ENCODE measurements at places on chromosomes 1 and 21. TPM values are rescaled to one million over a fixed set of nuclear protein-coding genes. Genes with fewer than 3 reads are reported as not detected.

NTNG1 gene
- 14.7 TPM for total RNA-seq

KCNQ4 gene
- total RNA-seq, result not detected

AVPR1B gene
- not detected for total RNA-seq

RAB25 gene
- not detected for total RNA-seq

SLFNL1 gene
- total RNA-seq, result not detected

AQP10 gene
- not detected for total RNA-seq

NUP133 gene
- total RNA-seq, result 26.6 TPM

MAN1C1 gene
- 0.51 TPM for total RNA-seq

DNA sequence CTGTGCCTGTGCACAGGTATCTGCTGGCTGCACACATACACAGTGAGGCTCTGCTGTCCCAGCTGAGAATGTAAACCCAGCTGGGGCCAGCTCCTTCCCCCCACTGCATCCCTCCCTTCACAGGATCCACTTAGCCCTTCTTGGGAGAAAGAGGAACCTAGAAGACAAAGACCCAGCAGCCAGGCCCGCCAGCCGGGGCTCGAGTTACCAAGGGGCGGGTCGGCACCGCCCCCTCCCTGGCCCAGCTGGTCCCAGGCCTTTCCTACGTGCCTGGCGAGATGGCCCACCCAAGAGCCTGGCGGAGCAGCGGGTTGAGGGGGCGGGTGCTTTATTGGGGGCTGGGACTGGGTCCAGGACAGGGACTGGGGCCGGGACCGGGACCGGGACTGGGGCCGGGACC lies 2.1 kb downstream of the SH3BGRL3 start:
- H3K36me3 ChIP-seq, result 0 out of 2 replicates have a peak, but pooled peaks cover 8% of the 10 kb centered on the region
- no peaks in the 10 kb centered on the region for H3K27me3 ChIP-seq
- H3K4me3 ChIP-seq, result peak overlapping the region; percentile 85

DNA sequence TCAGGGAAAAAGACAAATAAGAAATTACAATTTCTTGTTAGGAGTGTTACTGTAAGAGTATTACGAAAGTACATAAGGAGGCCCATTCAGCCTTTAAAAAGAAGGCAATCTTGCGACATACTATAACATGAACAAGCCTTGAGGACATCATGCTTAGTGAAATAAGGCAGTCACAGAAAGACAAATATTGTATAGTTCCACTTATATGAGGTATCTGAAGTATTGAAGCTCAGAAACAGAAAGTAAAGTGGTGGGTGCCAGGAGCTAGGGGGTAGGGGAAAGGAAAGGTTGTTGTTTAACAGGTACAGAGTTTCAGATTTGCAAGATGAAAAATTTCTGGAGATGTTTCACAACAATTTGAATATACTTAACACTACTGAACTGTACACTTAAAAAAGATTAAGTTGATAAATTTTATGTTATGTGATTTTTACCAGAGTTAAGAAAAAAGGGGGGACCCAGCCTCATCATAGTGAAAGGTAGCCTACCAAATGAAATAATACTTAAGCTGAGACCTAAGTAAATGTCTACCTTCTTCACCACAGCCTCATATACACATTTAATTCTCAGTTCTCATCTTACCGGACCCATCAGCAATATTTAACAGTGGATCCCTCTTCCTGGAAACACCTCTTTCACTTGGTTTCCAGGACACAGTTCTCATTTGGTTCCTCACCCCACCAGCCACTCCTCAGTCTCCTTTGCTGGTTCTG lies 19.5 kb downstream of the USP24 start:
- H3K36me3 ChIP-seq, result no peaks in the 10 kb centered on the region
- no peak overlapping the region for H3K4me3 ChIP-seq
- H3K27ac ChIP-seq, result peak overlapping the region; percentile 10
- peaks cover 14% of the 10 kb centered on the region for H3K4me1 ChIP-seq
- peak; percentile 69 for DNase-seq

DNA sequence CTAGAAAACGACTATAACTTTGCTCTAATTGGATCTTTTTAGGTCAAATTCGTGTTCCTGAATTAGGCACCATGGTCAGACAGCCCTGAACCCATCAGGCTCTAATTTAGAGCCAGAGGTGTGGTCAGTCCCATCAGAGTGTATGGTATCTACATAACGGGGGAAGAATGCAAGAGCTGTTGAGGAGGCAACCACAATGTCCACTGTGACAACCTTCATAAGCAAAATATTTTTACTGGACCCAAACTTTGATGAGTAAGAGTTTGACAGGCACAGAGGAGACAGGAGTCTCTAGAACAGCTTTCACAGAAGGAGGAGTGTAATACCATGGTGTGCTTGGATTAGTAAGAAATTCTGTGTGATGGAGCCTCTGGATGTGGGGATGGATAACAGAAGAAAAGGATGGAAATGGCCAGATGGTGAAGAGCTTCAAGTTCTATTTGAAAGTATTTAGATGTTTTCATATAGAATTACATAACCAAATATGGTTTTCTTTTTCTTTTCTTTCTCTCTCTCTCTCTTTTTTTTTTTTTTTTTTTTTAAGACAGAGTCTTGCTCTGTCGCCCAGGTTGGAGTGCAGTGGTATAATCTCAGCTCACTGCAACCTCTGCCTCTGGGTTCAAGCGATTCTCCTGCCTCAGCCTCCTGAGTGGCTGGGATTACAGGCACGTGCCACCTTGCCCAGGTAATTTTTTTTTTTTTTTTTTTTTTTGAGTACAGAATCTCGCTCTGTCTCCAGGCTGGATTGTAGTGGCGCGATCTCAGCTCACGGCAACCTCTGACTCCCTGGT lies 24.9 kb downstream of the UBE2U start:
- peak; percentile 70 for DNase-seq
- 0 out of 2 replicates have a peak overlapping the region, but pooled peaks have one; percentile 14 for H3K27ac ChIP-seq
- H3K4me1 ChIP-seq, result peaks cover 20% of the 10 kb centered on the region
- no peaks in the 10 kb centered on the region for H3K27me3 ChIP-seq
- H3K4me3 ChIP-seq, result no peak overlapping the region

GRCh38 chr1:44911026-44911425 lies 68.0 kb upstream of the PTCH2 start:
- H3K27me3 ChIP-seq, result no peaks in the 10 kb centered on the region
- H3K27ac ChIP-seq, result no peak overlapping the region
- no peak for DNase-seq
- no peaks in the 10 kb centered on the region for H3K4me1 ChIP-seq
- no peaks in the 10 kb centered on the region for H3K36me3 ChIP-seq
- H3K4me3 ChIP-seq, result no peak overlapping the region

- peak overlapping the region; percentile 67 for H3K4me3 ChIP-seq
- H3K27me3 ChIP-seq, result no peaks in the 10 kb centered on the region
- H3K4me1 ChIP-seq, result peaks cover 20% of the 10 kb centered on the region
- H3K36me3 ChIP-seq, result no peaks in the 10 kb centered on the region
- H3K27ac ChIP-seq, result peak overlapping the region; percentile 82
Observed at GRCh38 chr1:67618285-67619018, 66.5 kb upstream of the GADD45A start.

- no peaks in the 10 kb centered on the region for H3K27me3 ChIP-seq
- H3K4me1 ChIP-seq, result peaks cover 41% of the 10 kb centered on the region
- DNase-seq, result no peak
Observed at GRCh38 chr1:41623736-41624135, 139.3 kb upstream of the EDN2 start.

DNA sequence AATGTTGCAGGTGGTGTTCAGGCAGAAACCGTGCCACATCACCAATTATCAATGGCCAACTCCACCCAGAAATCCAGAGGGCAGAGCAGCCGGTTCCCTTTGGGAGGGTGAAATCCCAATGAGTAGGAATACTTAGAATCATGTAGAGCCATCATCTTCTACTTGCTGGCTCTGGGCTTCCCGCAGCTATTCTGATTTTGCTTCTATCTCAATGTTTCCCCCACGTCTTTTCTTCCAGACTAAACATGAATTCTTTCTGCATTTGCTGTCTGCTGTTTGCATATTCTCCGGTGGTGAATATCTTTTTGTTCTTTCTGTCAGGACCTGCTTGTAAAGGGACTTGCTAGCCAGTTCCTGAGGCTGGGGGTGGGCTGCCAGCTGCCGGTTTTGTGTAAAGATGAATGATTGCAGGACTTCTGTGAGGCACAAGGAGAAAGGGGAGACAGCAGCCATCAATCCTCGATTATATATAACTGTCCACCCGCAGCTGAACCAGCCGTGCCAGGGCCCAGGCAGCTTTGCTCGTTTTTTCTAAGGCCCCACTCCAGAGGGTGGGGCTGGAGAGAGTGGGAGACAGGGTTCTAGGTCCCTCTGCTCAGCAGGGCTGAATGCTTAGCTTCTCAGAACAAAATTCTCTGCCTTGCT lies 33.2 kb downstream of the PRAMEF20 start:
- no peak overlapping the region for H3K4me3 ChIP-seq
- H3K27me3 ChIP-seq, result no peaks in the 10 kb centered on the region
- no peak overlapping the region for H3K27ac ChIP-seq
- H3K4me1 ChIP-seq, result no peaks in the 10 kb centered on the region
- no peaks in the 10 kb centered on the region for H3K36me3 ChIP-seq
- no peak for DNase-seq

DNA sequence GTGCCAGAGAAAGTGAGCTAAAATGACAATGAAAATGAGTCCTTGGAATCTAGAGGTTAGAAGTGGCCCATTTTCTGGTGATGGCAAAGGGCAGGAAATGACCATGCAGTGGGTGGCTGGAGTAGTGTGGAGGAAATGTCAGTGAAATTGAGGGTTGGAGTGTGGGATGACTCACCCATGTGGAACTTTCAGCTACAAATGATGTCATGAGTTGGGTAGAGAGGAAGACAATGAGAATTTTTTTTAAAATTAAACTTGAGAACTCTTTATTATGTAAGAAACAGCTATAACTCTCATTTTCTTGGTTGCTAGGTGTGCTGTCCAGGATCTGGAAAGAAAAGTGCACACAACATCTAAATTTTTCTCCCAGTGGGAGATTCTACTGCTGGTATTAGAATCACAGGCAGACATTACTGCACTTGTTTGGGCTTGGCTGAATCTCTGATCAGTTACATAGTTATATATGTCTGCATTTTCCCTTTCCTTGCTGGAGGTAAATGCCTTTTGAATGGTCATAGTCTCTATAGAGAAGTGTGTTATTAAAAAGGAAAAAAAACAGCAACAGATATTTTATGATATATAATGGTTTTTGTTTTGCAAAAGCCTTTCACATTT lies 56.8 kb upstream of the GNG12 start:
- H3K36me3 ChIP-seq, result no peaks in the 10 kb centered on the region
- peaks cover 26% of the 10 kb centered on the region for H3K4me1 ChIP-seq
- DNase-seq, result peak; percentile 92
- peak overlapping the region; percentile 58 for H3K27ac ChIP-seq

DNA sequence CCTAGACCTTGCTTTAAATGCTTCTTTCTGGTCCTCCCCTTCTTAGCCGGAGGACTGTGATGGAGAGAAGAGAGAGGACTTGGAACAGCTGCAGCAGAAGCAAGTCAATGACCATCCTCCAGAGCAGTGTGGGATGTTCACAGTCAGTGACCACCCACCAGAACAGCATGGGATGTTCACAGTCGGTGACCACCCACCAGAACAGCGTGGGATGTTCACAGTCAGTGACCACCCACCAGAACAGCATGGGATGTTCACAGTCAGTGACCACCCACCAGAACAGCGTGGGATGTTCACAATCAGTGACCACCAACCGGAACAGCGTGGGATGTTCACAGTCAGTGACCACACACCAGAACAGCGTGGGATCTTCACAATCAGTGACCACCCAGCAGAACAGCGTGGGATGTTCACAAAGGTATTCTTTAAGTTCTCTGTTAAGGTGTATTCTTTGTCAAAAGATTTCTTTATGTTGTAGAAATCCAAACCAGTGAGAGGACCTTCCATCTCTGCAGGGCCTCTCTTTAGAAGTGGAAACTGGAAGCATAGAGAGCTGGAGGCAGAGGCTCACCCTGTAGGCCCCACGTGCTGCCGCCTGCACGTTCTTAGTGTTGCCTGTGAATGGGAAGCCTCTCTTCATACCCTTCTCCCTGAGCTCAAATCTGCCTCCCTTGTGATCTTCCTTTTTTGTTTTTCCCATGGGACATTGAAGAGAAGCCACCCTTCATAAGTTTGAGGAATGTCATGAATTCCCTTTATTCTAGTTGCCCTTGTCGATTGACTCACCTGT lies 10.6 kb downstream of the PCNT start:
- no peaks in the 10 kb centered on the region for H3K27me3 ChIP-seq
- peaks cover 36% of the 10 kb centered on the region for H3K36me3 ChIP-seq
- peaks cover 16% of the 10 kb centered on the region for H3K4me1 ChIP-seq
- no peak overlapping the region for H3K27ac ChIP-seq
- H3K4me3 ChIP-seq, result no peak overlapping the region
- no peak for DNase-seq

GRCh38 chr1:117783606-117784396 lies 145.6 kb downstream of the GDAP2 start:
- H3K4me3 ChIP-seq, result no peak overlapping the region
- no peak overlapping the region for H3K27ac ChIP-seq
- no peak for DNase-seq
- H3K4me1 ChIP-seq, result no peaks in the 10 kb centered on the region
- H3K27me3 ChIP-seq, result no peaks in the 10 kb centered on the region

DNA sequence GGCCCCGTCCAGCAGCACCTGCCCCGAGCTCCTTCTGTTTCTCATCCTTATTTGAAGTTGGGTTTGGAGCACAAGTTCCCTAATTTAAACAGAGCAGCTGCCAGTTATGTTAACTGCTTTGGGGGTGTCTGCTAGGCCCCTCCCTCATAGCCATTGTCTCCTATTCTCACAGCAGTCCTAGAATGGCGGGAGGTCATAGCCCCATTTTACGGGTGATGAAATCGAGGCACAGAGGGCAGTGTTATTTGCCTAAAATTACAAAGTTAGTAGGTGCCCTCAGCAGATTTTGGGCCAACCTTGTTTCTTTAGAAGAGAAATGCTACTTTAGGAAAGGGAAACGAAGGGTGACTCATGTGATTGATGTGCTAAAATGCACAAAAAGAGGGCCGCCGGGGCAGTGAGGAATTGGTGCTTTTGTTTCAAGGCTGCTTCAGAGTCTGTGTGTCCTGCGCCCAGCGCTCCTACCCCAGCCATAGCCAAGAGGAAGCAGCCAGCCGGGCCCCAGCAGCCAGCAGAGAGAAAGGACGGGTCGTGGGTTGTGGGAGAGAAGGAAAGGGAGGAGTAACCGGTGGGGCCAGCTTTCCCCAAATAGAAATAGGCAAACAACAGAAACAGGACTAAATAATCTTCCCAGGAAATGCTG lies 13.0 kb downstream of the VANGL1 start:
- H3K4me3 ChIP-seq, result no peak overlapping the region
- DNase-seq, result no peak
- no peaks in the 10 kb centered on the region for H3K27me3 ChIP-seq
- H3K36me3 ChIP-seq, result no peaks in the 10 kb centered on the region
- no peaks in the 10 kb centered on the region for H3K4me1 ChIP-seq

- H3K4me1 ChIP-seq, result peaks cover 25% of the 10 kb centered on the region
- no peak overlapping the region for H3K4me3 ChIP-seq
- H3K27ac ChIP-seq, result no peak overlapping the region
- H3K27me3 ChIP-seq, result no peaks in the 10 kb centered on the region
Observed at GRCh38 chr1:185309566-185309965, 7.5 kb downstream of the IVNS1ABP start.

DNA sequence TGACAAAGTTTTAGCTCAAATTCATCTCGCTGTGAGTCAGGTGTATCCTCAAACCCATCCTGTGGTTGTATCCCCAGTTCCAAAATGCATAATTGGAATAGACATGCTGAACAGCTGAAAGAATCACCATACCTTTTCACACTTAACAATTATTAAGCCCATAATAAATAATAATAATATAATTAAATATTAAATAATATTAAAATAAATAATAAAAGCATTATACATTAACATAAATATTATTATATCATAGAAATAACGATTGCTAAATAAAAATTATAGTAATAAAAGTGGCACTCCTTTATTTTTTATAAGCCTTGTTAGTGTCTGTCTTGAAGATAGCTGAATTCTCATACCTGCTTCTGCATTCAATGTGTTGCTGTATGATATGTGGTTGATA lies 257.5 kb upstream of the B3GALT2 start:
- no peaks in the 10 kb centered on the region for H3K27me3 ChIP-seq
- no peak for DNase-seq
- H3K36me3 ChIP-seq, result no peaks in the 10 kb centered on the region
- H3K27ac ChIP-seq, result no peak overlapping the region

- H3K27ac ChIP-seq, result no peak overlapping the region
- no peak overlapping the region for H3K4me3 ChIP-seq
Observed at GRCh38 chr1:27878039-27878438, 5.7 kb downstream of the THEMIS2 start.
